SHP77 treated with DMSO at 0.1 percent for 48 hours (cell line): ENCODE measurements at places on chromosomes 16 and 17.

GRCh38 chr16:86151239-86151851 is 252.4 kb downstream of the IRF8 start:
- DNase-seq, result no peak

GRCh38 chr16:10881479-10882030 is 4.6 kb downstream of the CIITA start:
- no peak for DNase-seq

GRCh38 chr17:10025976-10026901 is 121.2 kb upstream of the RCVRN start:
- no peak for DNase-seq

- DNase-seq, result no peak
Observed at GRCh38 chr17:65041518-65041917, 15.0 kb downstream of the GNA13 start.

GRCh38 chr17:38430822-38431221 is 2.6 kb downstream of the ARHGAP23 start:
- DNase-seq, result no peak

DNA sequence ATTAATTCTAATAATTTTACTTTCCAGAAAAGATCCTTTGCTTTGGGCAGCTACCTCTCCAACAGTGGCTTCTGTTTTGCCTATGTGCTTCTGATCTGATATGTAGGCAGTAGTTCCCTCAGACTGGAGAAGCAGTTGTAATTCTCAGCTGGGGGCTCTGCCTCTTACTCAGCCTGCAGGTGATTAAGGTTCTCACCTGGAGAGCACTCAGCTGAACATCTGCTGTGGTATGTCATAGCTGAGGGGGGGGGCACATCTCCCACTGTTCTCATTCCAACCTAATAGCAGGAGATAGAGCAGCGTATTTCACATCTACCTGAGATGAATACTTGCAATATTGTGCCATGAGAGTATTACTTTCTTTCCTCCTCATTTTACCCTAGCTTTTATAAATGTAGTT is 511.9 kb upstream of the CDH8 start:
- DNase-seq, result no peak

GRCh38 chr17:72205357-72205756 is 84.5 kb downstream of the SOX9 start:
- DNase-seq, result no peak

GRCh38 chr17:66037221-66037620 is 154.7 kb downstream of the CEP112 start:
- DNase-seq, result no peak

GRCh38 chr17:75440738-75441448 is 15.5 kb upstream of the TMEM94 start:
- no peak for DNase-seq

- DNase-seq, result no peak
Observed at GRCh38 chr17:43741636-43742035, 17.0 kb downstream of the SOST start.

DNA sequence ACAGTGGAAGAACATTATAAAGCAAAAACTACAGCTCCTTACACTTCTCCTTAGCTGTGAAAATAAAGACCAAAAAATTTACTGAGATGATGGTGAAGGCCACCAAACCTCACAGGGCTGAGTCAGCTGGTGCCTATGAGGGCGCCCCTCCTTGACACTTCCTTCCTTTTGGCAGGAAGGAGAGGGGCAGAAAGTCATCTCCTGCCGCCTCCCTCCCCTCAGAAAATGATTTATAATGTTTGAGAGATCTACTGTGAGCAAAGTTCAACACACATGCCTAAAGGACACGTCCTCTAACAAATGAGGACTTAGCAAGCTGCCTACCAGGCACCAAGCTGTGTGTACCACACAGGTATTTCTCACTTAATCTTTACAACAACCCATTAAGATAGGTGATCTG is 245.7 kb downstream of the PRKCA start:
- no peak for DNase-seq

DNA sequence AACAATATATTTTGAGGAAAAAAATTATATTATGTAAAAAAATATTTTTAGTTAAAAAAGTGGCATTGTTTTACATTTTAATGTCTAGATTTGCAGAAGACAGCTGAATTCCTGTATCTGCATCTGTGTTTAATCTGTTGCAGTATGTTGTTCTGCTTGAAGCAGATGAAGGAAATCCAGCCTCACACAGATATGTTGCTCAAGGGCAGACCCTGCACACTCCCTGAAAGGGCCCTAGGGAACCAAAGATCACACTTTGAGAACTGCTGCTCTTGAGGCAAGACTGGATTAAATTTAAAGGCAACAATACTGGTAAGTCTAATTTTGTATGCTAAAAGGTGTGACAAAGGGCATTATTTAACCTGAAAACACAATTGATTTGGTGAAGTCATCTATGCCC is 16.4 kb upstream of the SLC6A4 start:
- no peak for DNase-seq

DNA sequence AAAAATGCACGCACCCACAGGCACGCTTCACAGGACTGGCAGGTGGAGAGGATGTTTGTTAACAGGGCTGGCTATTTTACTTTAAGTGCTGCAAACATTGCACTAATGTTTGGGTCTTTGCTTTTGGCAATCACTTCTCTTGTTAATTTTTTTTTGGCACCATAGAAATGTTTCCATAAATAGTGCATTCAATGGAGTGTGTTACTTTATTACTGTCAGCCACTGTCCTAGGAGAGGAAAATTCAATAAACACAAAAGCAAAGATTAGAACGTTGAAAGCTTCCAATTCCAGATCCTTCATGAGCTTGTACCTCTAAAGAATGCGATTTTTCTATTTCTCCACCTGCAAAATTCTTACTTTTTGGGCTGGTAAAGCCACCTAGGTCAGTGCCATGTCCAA is 743.5 kb downstream of the WWOX start:
- no peak for DNase-seq

DNA sequence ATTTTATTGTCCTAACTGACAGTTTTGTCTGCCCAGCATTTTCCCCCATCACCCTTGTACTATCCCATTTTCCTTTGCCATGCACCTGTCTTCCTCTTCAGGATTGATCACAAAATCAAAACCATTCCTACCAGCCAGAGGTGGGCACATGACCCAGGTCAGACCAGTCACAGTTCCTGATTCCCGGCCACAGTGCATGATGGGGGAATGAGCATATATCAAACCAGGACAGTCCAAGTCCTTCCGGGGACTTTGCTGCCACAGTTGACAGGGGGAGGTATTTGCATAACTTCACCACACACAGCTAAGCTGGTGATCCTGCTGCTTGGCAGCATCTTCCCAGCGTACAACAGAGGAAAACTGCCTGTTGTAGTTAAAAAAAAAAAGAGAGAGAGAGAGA is 493.9 kb downstream of the WWOX start:
- no peak for DNase-seq

GRCh38 chr17:6120351-6120750 is 50.2 kb downstream of the WSCD1 start:
- DNase-seq, result no peak

GRCh38 chr17:1907909-1908698 is 78.3 kb downstream of the RPA1 start:
- DNase-seq, result no peak

DNA sequence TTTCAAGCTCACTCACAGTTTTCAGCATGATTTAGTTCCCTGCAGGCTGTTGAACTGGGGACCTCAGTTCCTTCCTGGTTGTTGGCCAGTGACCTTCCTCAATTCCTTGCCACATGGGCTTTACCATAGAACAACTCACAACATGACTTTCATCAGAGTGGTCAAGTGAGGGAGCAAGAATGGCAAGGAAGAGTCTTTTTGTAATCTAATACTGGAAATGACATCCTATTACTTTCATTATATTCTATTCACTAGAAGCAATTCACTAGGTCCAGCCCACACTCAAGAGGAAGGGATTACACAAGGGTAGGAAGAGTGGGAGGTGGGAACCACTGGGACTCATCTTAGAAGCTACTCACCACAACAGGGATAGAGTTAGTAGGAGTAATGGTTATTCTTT is 57.6 kb downstream of the SYT17 start:
- DNase-seq, result no peak

DNA sequence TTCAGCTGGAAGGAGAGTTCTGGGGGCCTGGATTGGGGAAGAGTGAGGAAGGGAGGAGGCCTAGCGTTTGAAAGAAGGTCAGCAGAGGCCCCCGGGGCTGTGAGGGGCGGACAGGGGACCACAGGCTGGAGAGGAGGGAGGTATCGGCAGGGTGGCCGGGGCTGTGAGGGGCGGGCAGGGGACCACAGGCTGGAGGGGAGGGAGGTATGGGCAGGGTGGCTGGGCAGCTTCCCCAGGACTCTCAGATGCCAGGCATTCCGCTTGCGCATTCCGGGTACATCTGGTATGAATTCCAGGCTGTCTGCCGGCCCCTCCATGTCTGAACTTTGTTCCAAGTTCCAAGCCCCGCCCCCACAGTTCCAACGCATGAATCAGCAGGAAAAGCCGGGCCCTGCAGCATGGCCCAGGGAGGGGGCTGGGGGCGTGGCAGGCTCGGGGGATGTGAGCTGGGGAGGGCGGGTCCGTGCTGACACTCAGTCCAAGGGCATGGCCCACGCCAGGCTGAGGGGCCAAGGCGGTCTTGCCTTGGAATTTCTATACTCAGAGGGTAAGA is 4.3 kb upstream of the TLCD2 start:
- DNase-seq, result peak; percentile 35

GRCh38 chr17:82863941-82864712 is 24.3 kb upstream of the ZNF750 start:
- DNase-seq, result no peak

DNA sequence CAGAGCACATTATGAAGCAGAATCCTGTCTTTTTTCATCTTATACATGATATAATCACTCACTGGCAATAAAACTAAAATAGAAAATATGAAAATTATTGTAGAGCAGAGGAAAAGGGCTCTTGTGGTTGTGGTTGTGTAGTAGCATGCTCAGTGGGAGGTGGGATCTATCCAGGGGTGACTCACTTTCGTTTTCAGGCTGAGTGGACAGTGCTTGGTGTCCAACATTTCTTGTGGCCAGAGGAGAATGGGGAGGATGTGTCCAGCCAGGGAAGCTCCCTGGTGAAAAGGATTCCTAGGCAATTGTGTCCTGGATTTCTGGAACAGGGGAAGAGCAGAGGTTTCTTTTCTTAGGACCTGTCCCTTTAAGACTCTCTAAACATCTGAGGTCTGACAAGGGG is 31.9 kb upstream of the CPHXL start:
- no peak for DNase-seq

GRCh38 chr16:80041410-80041809 is 440.9 kb upstream of the MAF start:
- DNase-seq, result no peak

- DNase-seq, result no peak
Observed at GRCh38 chr17:31597646-31598398, 206.3 kb downstream of the RAB11FIP4 start.
